ENCODE measurements at places on chromosomes 3 and 15. TPM values are rescaled to one million over a fixed set of nuclear protein-coding genes. Genes with fewer than 3 reads are reported as not detected.

- DNase-seq, result no peak
Observed at GRCh38 chr3:139132976-139133375, 88.3 kb upstream of the PRR23C start.

DNA sequence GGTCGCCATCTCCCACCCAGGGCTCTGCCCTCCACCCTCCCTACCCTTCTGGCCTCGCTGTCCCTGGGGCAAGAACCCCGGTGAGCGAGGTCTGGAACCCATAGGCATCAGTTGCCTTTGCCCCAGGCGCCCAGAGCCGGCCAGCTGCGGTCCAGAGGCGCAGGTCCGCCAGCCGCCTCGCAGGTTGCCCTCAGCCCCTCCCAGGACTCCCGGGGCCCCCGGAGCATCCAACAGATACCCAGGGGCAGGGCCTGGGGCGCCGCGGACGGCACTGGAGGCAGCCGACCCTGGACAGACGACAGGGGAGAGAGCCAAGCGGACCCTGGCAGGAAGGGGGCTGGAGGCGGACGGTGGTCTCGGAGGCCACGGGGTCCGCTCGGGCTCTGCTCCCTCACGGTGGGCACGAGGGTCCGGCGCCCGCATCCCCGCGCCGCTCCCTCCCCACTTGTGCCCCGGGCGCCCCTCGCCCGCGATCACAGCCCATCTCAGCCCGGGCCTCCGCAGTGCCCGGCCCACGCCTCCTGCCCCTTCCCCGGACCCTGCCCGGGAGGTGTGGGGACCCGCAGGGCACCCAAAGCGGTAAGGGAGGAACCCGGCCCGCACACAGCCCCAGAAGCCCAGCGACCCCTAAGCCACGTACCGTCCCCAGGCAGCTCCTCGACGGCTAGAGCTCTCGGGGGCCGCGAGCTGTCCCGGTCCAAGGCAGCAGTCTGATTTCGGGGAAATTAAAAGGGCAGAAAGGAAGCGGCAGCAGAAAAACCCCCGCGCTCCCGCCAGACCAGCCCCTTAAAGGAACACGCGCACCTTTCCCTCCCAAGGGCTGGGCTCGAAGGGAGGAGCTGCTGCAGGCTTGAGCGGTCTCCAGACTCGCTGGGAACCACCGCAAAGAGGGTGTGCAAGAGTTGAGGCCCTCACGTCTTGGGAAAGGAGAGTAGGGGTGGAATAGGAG, at the start of gene HAPLN3:
TSS of gene HAPLN3 (minus strand) at position 726 of the 949 bp plus-strand sequence. CDS start 8,246 bp downstream, outside the sequence.
- DNase-seq, result no peak

- DNase-seq, result peak; percentile 70
Observed at GRCh38 chr3:58049143-58049785, 41.0 kb downstream of the FLNB start.

- no peak for DNase-seq
Observed at GRCh38 chr15:69444686-69445085, 7.9 kb upstream of the RPLP1 start.

- no peak for DNase-seq
Observed at GRCh38 chr3:31634476-31634875, 101.8 kb downstream of the STT3B start.

- no peak for DNase-seq
Observed at GRCh38 chr15:94480289-94480834, 249.0 kb downstream of the MCTP2 start.

GRCh38 chr15:46961795-46962194, 755.5 kb upstream of the SEMA6D start:
- DNase-seq, result no peak

GRCh38 chr3:69784954-69785514, 45.8 kb downstream of the MITF start:
- DNase-seq, result peak; percentile 35

- DNase-seq, result no peak
Observed at GRCh38 chr3:159818997-159819500, 169.6 kb upstream of the IL12A start.

- peak; percentile 97 for DNase-seq
Observed at GRCh38 chr3:66998113-66998903, at the start of gene KBTBD8. Gene KBTBD8, plus strand, starts transcription at chr3:66998307. Its CDS starts 49 bp downstream, at chr3:66998356.

DNA sequence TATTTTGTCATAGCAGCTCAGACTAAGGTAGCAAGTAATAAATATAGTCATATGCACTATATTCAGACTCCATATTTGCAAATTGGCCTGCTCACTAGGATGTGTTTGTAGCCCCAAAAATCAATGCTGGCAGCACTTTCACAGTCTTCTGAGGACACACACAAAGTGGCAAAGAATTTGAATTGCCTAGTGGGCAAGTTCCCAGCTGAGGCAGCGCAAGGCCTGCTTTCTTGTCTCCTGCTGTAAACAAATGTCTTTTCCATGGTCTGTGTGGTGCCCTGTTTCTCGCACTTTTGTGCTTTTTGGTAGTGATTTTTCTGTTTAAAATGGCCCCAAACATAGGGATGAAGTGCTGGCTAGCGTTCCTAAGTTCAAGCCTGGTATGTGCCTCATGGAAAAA, 416.0 kb downstream of the OCA2 start:
- no peak for DNase-seq

GRCh38 chr3:87218560-87218959, 8.5 kb upstream of the CHMP2B start:
- no peak for DNase-seq

- peak; percentile 89 for DNase-seq
Observed at GRCh38 chr15:63056829-63057228, 14.3 kb downstream of the TPM1 start.

- DNase-seq, result no peak
Observed at GRCh38 chr3:132382688-132383194, 34.6 kb upstream of the DNAJC13 start.

GRCh38 chr3:61601831-61602230, 40.5 kb downstream of the PTPRG start:
- no peak for DNase-seq

DNA sequence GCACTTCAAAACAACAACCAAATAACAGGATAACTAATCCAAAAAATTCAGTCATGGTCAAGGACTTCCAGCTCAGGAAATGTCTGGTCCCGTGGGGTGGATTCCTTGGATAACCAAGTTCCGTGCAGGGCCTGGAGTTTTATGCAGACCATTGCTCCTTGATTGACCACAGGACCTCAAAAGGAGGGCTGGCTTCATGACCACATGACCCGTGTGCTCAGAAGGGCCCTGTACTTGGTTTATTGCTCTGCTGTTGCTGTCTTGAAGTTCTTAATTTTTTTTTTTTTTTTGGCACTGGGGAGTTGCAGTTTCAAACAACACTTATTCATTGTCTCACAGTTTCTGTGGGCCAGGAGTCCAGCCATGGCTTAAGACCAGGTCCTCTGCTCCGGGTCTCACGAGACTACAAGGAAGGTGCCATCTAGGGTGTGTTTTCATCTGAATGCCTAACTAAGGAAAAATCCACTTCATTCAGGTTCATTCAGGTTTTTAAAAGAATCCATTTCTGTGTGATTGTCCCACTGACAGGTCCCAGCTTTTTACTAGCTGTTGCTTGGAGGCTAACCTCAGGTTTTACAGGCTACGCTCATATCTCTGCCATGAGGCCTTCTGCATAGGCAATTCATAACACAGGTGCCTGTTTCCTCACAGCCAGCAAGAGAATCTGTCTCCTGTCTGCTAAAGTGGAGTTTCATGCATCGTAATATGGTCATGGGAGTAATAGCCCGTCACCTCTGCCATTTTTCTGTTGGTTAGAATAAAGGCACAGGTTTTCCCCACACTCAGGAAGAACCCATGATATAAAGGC, 65.3 kb downstream of the FLNB start:
- no peak for DNase-seq

DNA sequence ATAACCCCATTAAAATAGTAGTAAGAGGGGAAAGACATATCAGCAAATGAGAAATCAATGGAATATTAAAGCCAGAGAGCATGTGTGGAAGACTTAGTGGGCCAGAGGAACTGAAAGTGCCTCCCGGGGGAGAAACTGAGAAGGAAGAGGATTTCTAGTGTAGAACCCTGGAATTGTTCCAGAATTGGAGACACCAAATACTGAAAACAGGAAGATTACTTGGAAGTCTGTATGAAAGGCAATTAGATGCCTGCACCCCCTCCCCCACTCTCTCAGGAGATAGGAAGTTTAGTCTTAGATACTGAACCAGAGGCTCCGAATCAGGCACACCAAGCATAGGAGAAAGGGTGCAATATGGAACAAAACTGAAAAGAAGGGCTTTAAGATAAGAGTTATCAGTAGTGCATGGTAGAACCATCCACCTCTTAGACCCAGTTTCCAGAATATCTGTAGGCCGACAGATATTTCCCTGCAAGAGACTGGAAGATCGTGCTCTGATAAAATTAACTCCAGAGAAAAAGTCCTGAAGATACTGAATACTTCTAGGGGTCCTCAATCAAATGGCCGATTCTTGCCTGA, 32.4 kb downstream of the KLHL18 start:
- DNase-seq, result no peak

DNA sequence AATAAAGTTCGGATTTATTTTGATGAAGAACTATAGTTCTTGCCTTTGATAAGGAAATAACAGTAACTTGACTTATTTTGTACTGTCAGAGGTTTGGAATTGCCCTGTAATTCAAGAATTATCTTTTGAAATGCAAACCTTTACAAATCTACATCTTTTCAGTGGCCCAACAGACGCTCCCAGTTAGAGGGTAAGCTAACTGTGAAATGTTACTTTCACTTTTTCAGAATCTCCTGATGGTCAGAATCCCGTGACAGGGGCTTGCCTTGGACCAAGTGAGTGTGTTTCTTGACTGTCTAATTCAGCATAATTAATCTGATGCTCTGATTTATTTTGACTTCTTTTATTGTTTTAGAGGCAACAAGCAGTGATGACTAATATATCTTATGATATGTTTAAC, 262.5 kb downstream of the PLOD2 start:
- DNase-seq, result no peak

DNA sequence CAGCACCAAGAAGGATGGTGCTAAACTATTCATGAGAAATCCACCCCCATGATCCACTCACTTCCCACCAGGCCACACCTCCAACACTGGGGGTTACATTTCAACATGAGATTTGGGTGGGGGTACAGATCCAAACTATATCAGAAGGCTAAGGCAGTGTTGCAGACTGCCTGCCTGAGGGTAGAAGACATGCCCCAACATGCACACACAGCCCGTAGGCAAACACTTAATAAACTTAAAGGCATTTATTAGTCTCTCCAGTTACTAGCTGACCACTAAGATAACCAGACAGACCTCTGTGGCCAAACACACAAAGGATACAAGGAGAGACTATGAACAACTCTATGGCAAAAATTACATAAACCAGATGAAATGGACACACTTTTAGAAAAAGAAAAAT, 10.2 kb downstream of the FAM162A start:
- no peak for DNase-seq

DNA sequence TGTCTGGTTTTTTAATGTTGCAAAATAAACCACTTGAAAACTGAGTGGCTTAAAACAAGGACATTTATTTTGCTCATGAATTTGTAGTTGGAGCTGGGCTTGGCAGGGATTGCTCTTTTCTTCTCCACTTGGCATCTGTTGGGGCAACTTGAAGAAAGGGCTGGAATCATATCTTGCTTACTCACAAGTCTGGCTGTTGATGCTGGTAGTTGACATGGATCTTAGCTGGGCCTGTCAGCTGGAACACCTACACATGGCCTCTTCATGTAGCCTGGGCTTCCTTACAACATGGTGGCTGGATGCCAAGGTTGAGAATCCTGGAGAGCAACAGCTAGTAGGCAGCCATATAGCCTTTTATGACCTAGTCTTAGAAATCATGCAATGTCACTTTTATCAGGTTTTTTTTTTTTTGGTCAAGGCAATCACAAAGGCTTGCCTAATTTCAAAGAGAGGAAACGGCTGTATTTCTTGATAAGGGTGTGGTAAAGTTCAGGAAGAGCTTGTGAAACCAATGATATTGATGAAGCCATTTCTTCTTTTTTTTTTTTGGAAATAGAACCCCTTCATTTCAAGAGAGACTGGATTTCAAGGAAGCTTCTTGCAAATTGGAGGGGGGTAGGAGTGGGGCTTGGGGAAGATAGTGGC, 262.1 kb downstream of the IL20RB start:
- DNase-seq, result no peak

DNA sequence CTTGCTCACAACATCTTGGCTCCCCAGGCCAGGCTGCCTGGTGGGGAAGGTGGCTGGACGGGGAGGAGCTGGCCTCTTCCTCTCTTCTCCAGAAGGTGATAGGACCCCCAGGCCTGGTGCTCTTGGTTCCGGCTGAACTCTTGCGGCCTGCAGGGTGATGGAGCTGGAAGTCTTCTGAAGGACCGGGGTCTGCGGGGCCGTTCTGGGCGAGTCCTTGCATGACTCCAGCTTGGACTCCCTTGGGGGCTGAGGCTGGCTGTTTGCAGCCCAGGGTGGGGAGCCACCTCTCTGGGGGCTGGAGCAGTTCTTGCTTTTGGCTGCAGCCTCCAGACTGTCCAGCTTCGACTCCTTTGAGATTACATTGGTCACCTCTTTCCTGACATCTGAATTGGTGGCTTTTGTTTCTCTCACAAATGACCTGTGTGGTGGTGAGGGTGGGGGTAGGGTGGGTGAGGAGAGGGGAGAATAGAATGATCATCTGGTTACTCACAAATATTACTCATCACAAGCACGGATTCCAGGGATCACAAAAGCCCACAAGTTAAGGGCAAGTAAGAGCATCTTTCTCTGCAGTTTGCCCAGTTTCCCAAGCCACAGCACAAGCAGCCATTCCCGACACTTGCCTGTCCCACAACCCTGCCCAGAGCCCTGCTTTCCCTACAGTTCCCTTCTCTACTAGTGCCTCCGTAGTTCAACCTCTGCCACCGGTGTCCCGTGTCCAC, 149.1 kb upstream of the HACD2 start:
- DNase-seq, result no peak

DNA sequence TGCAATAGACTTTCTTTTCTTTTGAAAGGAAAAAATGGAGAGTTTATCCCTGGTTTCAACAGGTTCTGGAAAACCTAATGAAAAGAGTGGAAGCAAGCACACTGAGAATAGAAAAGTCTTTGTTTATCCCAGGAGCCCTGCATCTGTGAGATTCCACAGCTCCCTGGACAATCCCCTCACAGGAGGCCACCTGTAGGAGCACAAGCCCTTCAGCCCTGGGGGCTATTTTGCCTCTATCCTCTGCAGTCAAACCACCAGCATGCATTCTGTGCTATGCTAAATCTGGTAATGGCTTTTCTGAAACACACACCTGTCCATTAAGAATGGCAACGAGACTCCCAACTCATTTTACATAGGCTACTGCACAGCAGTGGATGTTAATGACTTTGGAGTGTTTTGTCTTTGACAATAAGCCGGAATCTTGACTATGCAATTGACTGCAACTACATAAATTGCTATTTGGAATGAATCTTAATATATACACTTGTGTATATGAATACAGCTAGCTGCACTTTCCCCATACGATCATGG, 369.4 kb downstream of the NR2F2 start:
- no peak for DNase-seq

GRCh38 chr3:34783876-34784275, 855.4 kb upstream of the ARPP21 start:
- no peak for DNase-seq

- DNase-seq, result no peak
Observed at GRCh38 chr15:52667597-52667996, 11.6 kb downstream of the ATOSA start.

Gene RRP9
- polyA plus RNA-seq, result 4.9 TPM

Gene CCDC191
- 4.9 TPM for polyA plus RNA-seq

Gene ZNF619
- 2.3 TPM for polyA plus RNA-seq

Gene FURIN
- polyA plus RNA-seq, result 33.7 TPM

Gene CRBN
- 41.2 TPM for polyA plus RNA-seq

Gene STRC
- polyA plus RNA-seq, result 0.30 TPM

Gene CCDC39
- 0.30 TPM for polyA plus RNA-seq

Gene FETUB
- not detected for polyA plus RNA-seq

Gene PLSCR4
- 36.3 TPM for polyA plus RNA-seq

Gene CXCR6
- 3.5 TPM for polyA plus RNA-seq

Gene CPLX3
- polyA plus RNA-seq, result not detected

Gene ISLR
- polyA plus RNA-seq, result 150 TPM

Gene ADCY5
- 17.1 TPM for polyA plus RNA-seq

Gene GALNT15
- polyA plus RNA-seq, result 33.7 TPM

Gene SCG3
- 0.11 TPM for polyA plus RNA-seq
